Activated T-cell treated with anti-CD3 and anti-CD28 coated beads, Interleukin-2, amount 50 U/mL, for 1 hour (primary cell): ENCODE measurements at places on chromosomes 7 and 10.
A peak's percentile ranks its signal among the peaks of the same experiment; 100 is the strongest.

DNA sequence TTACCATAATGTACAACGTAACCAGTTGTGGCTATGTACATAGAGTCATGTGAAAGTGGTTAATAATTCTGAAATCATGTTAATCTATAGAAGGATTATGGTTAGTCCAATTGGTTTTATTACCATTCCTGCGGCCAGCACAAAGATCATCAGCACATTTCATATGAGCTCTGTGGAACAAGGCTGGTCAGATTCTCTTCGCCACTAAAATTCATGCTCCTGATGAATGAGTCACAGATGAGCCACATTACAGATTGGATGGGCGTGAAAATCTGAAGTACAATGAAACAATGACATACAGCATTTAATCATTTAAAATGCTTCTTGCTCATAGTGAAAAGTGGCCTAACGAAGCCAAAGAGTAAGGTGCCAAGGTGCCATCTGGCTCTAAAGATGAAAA is 716.2 kb upstream of the PHF14 start:
- no peak for DNase-seq

- DNase-seq, result no peak
Observed at GRCh38 chr7:9200626-9201025, 767.2 kb downstream of the NXPH1 start.

- DNase-seq, result no peak
Observed at GRCh38 chr10:30111340-30112022, 52.1 kb upstream of the JCAD start.

- no peak for DNase-seq
Observed at GRCh38 chr10:108421266-108421665, 1256.8 kb upstream of the SORCS1 start.

GRCh38 chr10:69831231-69831855 is 29.6 kb downstream of the COL13A1 start:
- no peak for DNase-seq

GRCh38 chr10:43263551-43264343 is 3.1 kb downstream of the RASGEF1A start:
- DNase-seq, result no peak

DNA sequence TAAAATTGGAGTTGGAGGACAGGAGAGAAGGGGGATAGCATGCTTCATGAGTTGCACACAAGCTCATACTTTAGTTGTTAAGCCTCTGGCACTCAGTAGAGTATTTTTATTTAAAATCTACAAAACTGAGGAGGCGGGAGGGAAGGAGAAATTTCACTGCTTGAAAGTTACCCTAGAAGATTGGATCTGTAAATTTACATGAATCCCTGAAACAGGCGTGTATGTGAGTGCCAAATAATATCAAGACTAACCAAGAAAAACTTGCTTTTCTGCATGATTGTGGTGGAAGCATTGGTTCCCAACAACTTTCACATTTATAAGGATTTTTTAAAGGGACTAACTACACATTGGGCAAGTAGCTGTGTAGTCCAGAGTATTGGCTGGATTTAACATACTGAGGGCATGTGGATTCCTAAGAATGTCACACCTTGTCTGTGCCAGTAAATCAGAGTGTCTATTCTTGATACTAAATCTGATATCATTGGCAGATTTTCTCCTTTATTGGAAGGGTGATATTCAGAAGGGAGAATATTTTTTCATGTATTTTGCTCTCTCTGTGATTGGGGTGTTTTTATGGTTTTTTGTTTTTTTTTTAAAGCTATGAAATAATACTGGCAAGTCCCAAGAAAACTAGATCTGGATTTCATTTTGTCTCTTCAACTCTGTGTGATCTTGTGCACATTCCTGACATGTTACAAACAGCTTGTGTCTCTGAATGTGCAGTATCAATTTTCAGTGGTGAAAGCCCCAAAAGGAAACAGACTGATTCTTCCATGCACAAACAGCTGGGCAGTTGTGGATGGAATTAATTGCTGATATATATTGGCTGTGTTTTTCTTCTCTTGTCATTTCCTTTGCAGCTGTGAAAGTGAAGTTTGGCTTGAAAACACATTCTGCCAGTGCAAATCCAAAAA is 67.2 kb downstream of the ADD3 start:
- no peak for DNase-seq

DNA sequence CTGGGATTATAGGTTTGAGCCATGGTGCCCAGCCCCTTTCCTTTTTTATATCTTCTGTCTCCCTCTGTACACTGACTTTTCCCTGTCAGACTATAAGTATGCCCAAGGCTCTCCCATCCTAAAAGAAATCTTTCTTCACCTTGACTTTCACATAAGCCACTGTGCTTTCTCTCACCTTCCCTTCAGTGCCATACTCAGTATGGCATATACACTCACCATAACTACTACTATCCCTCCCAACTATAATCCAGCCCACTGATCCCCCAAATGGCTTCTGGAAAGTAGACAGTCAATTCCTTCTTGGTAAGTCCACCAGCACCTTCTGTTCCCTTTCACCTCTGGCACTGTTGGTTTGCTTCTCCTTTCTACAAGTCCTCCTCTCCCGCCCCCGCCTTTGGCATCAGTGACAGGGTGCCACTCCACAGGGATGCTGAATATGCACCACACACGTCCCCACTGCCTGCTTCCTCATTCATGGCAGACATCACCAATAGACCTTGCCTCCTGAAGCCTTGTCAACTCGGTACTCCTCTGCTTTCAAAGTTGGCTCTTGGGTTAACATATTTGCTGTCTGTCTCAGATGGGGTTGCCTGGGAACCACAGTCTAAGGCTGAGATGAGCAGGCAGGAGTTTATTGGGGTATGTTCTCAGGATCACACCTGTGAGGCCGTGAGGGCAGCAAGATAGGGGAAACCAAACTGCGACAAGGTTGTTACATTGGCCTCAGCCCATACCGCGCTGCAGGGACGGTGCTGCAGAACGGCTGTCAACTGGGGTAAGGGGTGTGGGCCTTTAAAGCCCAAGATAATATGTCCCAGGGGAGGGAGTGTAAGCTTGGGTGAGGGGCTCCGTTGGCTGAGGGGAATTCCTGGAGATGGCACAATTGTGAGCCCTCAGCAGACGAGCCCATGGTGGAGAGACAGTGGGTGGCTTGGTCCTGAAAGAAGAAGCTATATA is 7.2 kb upstream of the PSAP start:
- DNase-seq, result no peak

DNA sequence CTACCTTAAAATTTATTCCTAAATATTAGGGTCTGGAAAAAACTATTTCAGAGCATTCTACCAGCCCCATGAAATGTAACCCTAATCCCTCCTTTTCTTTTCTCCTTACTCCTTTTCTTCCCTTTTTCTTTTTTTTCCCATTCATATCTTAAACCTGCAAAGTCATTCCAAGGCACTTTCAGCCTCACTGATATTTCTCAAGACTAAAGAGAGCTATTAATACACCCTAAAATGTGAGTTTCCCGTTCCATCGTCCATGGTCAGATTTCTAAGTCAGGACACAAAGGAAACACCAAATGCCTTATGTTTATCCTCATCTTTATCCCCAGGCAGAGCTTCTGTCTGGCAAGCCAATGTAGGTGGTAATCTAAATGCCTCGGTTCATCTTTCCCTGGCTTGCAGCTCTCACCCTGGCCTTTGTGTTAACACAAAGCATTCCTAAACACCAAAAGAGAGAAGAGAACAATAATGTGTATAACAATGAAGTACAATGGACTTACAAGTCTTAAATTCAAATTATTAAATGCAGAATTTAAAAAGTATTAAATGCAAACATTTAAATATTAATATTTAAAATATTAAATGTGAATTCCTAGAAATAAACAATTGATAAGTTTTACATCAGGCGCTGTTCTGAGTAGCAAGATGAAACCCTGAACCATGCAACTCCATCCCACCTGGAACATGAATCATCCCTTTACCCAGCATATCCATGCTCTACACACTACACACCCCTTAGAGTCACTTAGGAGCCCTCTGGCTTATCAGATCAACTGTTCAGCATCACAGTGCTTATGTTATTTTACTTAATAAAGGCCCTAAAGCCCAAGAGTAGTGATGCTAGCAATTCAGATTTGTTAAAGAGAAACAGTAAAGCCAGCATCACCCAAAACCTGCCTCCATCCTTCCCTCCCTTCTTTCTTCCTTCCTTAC is 26.8 kb downstream of the MICU1 start:
- no peak for DNase-seq

DNA sequence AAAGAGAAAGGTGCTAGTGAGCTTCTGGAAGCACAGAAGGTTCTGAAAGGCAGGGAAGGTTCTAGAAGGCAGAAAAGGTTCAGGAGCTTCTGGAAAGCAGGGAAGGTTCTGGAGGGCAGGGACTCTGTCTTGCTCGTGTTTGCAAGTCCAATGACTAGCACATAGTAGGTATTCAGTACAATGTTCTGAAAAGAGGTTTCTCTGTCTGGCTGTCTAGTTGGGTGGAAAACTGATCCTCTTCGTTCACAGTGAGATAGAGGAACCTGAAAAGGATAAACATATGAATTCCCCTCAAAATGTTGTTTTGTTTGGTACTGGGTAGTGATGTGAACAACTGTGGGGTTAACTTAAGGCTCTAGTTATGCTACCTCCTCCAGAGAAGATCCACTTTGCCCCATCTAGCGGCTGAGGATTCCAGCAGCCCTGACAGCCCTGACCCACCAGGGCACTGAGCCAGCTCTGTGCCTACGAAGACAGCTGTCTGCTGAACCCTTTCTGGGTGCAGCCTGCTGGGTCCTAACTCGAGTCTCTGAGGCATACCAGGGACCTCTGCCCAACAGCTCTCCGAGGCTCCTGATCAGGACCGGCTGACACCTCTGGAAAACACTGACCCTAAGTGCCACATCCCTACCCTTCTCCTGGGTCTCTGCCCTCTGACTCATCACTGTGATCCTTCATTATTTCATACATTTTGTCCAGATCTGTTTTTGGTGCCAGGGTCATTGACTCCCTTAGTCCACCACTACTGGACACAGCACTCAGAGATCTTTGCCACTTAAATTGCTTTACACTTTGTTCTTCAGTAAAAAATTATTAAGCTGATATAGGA is 15.4 kb downstream of the PTPRN2 start:
- no peak for DNase-seq

DNA sequence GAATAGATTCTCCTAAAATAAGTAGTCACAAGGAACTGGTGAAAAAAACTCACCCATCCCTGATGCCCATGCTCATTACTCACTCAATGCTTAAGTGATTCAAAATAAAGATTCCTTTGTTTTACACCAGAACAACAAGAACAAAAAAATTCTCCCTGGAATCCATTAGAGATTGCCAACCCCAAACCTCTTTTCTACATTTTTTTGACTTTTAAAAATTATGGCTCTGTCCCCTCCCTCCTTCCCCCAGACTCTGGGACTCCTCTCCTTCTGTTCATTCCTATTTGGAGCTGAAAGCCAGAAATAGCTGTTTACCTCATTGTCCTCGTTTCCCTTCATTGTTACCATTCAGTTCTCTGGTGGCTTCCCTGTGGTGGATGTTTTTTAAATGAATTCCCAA is 63.2 kb upstream of the FHIP2A start:
- DNase-seq, result no peak

- no peak for DNase-seq
Observed at GRCh38 chr10:125160856-125161706, 718 bp upstream of the CTBP2 start.

DNA sequence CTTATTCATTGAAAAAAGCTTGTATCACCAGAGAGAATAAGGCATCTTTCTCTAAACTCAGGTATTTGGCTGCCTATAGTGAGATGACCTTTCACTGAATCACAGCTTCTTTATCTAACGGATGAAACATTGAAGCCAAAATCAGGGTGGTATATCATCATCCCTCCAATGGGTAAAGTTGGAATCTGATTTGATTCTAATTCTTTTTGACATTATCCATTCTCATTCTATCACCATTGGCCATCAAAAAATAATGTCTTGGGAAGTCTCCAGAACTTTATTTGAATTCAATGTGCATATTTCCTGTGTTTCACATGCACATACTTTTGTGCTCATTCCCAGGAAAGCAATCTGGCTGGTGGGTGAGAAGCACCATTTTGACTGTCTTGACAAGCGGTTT is 95.2 kb downstream of the PLPP4 start:
- DNase-seq, result no peak

DNA sequence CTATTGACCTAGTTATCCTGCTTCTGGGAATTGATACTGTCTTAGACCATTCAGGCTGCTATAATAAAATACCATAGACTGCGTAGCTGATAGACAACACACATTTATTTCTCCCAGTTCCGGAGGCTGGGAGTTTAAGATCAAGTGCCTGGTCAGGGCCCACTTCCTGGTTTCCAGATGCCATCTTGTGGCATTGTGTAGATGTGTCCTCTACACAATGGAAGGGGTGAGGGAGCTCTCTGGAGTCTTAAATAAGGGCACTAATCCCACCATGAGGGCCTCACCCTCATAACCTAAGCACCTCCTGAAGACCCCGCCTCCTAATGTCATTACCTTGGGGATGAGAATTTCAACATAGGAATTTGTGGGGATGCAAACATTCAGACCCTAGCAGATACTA is 62.4 kb downstream of the SLC35B4 start:
- DNase-seq, result no peak

- DNase-seq, result no peak
Observed at GRCh38 chr7:90172624-90173023, 18.4 kb downstream of the STEAP1 start.

GRCh38 chr10:117175215-117175900 is 21.9 kb upstream of the KCNK18 start:
- DNase-seq, result no peak

DNA sequence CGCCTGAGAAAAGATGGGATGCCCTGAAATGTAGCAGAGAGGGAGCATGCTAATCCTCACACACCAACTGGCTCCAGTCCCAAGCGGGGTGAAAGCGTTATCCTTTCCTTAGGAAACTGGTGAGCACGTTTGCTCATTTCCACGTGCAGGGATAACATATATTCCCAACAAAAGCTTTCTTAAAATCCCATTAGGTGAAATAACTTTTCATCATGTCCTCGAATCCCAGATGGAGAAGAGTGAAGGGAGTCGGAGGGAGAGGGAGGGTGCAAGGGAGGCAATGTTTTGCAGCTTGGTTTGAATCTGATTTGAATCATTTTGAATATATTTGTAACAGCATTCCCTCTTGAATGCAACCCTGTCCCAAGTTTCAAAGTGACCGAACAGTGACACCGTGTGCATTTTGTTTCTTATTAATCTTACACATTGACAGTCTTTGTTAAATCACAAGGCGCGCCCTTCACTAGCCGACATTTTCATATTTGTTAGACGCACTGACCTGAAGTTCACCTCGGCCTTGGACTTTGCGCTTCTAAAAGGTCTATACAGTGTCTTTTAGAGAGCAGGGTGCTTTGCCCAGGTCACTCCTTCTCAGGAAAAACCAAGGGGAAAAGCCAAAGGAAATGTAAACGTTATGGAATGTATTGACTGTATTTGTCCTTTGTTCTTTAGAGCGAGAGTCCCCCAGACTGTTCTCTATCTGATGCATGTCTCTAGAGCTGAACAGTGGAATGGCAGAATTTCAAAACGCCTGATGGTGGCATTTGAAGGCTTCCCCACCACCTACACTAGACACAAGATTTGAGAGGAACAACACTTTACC is 3.1 kb upstream of the HOXA4 start:
- peak; percentile 5 for DNase-seq

DNA sequence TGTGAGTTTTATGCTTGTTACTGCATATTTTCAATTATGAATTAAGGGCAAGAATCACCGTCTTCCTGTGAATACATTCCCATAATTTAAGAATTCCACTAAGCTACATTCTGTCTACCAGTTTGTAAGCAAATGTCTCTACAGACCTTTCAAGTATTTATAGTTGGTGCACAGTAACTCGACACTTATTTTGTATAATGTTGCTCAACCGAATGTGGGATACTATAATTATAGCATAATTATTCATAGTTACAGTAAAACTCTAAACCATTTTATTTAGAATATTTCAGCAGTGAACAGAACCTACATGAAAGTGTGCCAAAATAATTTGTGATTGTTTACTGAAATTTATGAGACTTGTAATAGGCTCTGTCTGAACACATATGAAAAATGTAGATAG is 17.3 kb upstream of the CUBN start:
- no peak for DNase-seq
